ENCODE measurements at places on chromosomes 6 and 20. TPM values are rescaled to one million over a fixed set of nuclear protein-coding genes. Genes with fewer than 3 reads are reported as not detected.

DNA sequence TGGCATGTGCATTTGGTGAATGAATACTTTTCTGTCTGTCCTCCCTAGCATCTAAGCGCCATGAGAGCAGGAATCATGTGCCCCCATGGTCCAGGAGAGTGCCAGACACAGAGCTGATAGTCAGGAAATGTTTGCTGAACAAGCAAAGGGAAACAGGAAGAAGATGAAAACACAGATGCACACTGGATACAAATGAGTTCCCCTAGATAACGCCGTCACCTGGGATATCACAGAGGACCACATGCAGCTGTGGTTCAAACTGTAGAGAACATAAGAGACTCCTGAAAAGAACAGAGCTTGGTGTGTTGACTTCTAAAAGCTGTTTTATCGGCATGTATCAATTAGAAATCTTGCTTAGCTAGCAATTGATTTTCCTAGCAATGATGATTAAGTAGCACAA, 293.7 kb downstream of the BTBD3 start:
- no peaks in the 10 kb centered on the region for H3K4me1 ChIP-seq
- H3K27ac ChIP-seq: no peak overlapping the region
- H3K4me3 ChIP-seq: no peak overlapping the region
- no peaks in the 10 kb centered on the region for H3K27me3 ChIP-seq
- DNase-seq: no peak
- H3K36me3 ChIP-seq: no peaks in the 10 kb centered on the region

DNA sequence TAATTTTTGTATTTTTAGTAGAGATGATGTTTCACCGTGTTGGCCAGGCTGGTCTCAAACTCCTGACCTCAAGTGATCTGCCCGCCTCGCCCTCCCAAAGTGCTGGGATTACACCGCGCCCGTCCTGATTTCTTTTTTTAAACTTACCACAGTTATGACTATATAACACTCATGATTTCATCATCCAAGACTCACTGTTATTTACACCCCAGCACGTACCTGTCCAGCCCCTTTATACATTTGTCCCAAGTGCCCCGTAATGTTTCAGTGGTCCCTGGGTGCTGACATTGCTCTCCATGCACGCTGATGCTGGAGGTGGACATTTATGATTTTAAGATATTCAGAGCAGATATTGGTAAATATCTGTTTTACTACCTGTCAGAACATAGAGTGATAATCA, 219.9 kb upstream of the GMDS start:
- no peak overlapping the region for H3K4me3 ChIP-seq
- H3K4me1 ChIP-seq: no peaks in the 10 kb centered on the region
- peaks cover 5% of the 10 kb centered on the region for H3K27me3 ChIP-seq
- DNase-seq: no peak
- H3K36me3 ChIP-seq: no peaks in the 10 kb centered on the region

- no peaks in the 10 kb centered on the region for H3K27me3 ChIP-seq
- peak overlapping the region; percentile 93 for H3K4me3 ChIP-seq
- no peaks in the 10 kb centered on the region for H3K36me3 ChIP-seq
These were observed 1.4 kb downstream of the FBXL4 start for GRCh38 chr6:98946266-98946878.

GRCh38 chr20:23370274-23370673, 8.3 kb downstream of the GZF1 start:
- no peak for DNase-seq
- H3K4me1 ChIP-seq: peaks cover 17% of the 10 kb centered on the region
- H3K4me3 ChIP-seq: no peak overlapping the region
- no peaks in the 10 kb centered on the region for H3K27me3 ChIP-seq
- no peak overlapping the region for H3K27ac ChIP-seq

DNA sequence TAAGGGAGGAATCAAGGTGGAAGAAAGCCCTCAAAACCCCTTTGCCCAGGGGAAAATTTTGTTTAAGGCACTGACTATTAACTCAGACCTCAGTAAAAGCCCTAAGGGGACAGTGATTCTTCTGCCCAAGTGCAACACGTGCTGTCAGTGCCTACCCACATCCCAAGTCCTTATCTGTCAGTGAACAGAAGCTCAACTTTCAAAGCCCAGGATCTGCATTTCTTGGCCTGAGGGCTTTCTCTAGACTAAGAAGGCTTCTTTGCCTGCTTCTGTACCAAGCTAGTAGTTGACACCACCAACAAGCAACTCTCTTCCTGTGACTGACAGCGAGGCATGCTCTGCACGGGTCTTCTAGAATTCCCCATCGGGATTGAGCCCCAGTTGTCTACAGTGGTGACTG, 416.0 kb upstream of the SPTLC3 start:
- no peaks in the 10 kb centered on the region for H3K4me1 ChIP-seq
- H3K36me3 ChIP-seq: no peaks in the 10 kb centered on the region
- H3K27ac ChIP-seq: no peak overlapping the region
- no peak overlapping the region for H3K4me3 ChIP-seq

DNA sequence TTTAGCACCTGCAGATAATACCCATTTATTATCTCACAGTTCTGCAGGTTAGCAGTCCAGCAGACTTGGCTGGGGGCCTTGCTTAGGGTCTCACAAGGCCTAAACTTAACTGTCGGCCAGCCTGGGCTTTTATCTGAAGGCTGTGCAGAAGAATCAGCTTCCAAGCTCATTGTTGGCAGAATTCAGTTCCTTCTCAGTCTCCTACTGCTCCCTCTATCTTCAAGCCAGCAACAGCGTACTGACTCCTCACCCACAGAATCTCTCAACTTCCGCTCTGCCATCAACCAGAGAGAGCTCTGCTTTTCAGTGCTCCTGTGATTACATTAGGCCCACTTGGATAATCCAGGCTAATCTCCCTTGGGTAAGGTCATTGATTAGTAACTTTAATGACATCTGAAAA, 30.2 kb upstream of the NHSL1 start:
- H3K27me3 ChIP-seq: no peaks in the 10 kb centered on the region
- no peaks in the 10 kb centered on the region for H3K4me1 ChIP-seq
- no peak for DNase-seq
- H3K27ac ChIP-seq: no peak overlapping the region

DNA sequence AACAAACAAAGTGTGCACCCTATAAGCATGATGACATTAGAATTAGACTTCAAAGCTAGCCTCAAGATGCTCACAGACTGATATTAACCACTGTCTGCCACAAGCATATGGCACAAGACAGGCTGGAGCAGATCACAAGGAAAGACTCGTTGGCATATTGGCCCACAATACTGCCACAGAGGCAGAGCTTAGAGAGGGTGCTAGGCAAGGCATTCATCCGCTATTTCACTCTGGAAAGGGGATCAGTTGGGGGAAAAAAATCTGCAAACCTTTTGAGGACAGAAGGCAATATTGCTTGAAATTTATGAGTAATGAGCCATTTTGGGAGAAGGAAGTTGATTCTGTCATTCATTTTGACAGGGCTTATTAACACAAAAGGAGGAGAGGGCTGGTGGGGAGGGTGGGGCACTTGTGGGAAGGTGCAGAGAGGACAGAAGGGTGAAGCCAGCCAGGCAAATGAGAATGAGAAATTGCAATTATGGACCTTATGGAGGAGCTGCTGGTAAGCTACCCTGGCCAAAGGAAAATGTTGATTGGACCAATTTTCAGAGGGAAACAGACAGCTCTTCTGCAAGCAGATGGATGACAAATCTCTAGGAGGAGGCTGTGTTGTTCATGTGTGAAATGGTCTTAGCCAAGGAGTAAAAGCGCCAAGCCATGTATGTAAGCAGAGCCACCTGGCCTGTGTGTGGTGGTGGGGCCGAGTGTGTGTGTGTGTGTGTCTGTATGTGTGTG, 187.7 kb downstream of the GMPR start:
- H3K36me3 ChIP-seq: no peaks in the 10 kb centered on the region
- no peaks in the 10 kb centered on the region for H3K27me3 ChIP-seq
- peaks cover 5% of the 10 kb centered on the region for H3K4me1 ChIP-seq
- no peak overlapping the region for H3K4me3 ChIP-seq
- H3K27ac ChIP-seq: no peak overlapping the region

- H3K27ac ChIP-seq: no peak overlapping the region
- no peaks in the 10 kb centered on the region for H3K27me3 ChIP-seq
- peaks cover 17% of the 10 kb centered on the region for H3K4me1 ChIP-seq
- peaks cover 18% of the 10 kb centered on the region for H3K36me3 ChIP-seq
These were observed 14.7 kb downstream of the UBE2V1 start for GRCh38 chr20:50098259-50098658.

DNA sequence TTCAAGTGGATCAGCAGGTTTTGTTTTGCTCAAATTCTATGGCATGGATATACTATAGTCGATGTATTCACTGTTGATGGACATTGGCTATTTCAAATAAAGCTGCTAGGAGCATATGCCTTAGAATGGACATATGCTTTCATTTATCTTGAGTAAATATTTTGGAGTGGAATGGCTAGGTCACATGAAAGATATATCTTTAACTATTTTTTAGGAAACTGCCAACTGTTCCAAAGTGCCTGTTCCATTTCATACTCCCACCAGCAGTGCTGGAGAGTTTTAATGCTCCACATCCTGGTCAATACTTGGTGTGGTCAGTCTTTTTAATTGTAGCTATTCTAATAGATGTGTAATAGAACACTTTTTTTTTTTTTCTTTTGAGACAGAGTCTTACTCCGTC, 81.1 kb upstream of the PIM1 start:
- no peak overlapping the region for H3K27ac ChIP-seq
- H3K36me3 ChIP-seq: no peaks in the 10 kb centered on the region
- peaks cover 13% of the 10 kb centered on the region for H3K4me1 ChIP-seq

DNA sequence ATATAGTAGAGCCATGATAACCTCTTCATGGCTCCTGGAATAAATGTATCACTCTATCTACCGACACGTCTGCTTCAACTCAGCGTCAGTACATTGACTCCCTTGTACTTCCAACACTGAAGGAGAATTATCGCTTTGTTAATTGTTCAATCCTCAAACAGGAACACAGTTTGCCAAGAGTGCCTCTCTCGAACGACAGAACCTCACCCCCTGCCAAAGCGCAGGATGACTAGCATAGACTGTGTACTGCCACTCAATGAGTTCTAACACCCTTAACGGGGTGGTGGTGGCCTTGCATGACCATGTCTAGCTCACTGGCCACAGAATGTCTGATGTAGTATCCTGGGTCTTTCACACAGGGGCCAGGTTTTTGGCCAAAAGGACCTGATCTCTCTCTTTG, 81.4 kb upstream of the HEY2 start:
- no peaks in the 10 kb centered on the region for H3K27me3 ChIP-seq
- no peak overlapping the region for H3K4me3 ChIP-seq
- H3K36me3 ChIP-seq: no peaks in the 10 kb centered on the region
- no peaks in the 10 kb centered on the region for H3K4me1 ChIP-seq
- DNase-seq: no peak

- H3K4me3 ChIP-seq: no peak overlapping the region
- no peak for DNase-seq
- H3K27ac ChIP-seq: no peak overlapping the region
- H3K4me1 ChIP-seq: no peaks in the 10 kb centered on the region
- H3K27me3 ChIP-seq: no peaks in the 10 kb centered on the region
These were observed 166.6 kb downstream of the KHDC1L start for GRCh38 chr6:73058736-73059135.

- no peak overlapping the region for H3K27ac ChIP-seq
- H3K27me3 ChIP-seq: no peaks in the 10 kb centered on the region
- no peak overlapping the region for H3K4me3 ChIP-seq
- H3K4me1 ChIP-seq: no peaks in the 10 kb centered on the region
These were observed 82.3 kb upstream of the PHACTR2 start for GRCh38 chr6:143595251-143596036.

DNA sequence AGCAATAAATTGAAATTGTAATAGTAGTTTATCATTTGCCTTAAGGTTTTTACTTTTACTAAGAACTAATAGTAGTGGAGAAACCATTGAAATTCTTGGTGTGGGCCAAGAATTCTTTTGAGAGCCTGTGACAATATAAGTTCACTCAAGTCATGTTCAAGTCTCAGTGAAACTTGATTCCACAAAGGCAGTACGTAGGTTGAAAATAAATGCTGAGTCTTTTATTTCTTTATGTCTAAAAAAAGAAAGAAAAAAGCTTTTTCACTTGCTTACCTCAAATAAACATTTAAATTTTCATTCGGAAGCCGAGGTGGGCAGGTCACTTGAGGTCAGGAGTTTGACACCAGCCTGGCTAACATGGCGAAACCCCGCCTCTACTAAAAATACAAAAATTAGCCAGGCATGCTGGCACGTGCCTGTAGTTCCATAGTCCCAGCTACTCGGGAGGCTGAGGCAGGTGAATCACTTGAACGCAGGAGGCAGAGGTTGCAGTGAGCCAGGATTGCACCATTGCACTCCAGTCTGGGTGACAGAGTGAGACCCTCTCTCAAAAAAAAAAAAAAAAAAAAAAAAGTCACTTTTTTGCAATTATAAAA, 57.8 kb upstream of the NELFCD start:
- no peak for DNase-seq
- no peaks in the 10 kb centered on the region for H3K4me1 ChIP-seq
- H3K27ac ChIP-seq: no peak overlapping the region
- H3K36me3 ChIP-seq: no peaks in the 10 kb centered on the region
- no peaks in the 10 kb centered on the region for H3K27me3 ChIP-seq

GRCh38 chr6:126396131-126396530, 56.2 kb downstream of the CENPW start:
- H3K27ac ChIP-seq: no peak overlapping the region
- H3K27me3 ChIP-seq: no peaks in the 10 kb centered on the region
- no peaks in the 10 kb centered on the region for H3K36me3 ChIP-seq
- no peak overlapping the region for H3K4me3 ChIP-seq
- no peak for DNase-seq

- H3K4me1 ChIP-seq: no peaks in the 10 kb centered on the region
- no peak overlapping the region for H3K27ac ChIP-seq
- H3K27me3 ChIP-seq: no peaks in the 10 kb centered on the region
- DNase-seq: no peak
- no peak overlapping the region for H3K4me3 ChIP-seq
These were observed 34.7 kb upstream of the LAMA4 start for GRCh38 chr6:112289038-112289566.

- H3K36me3 ChIP-seq: peaks cover 14% of the 10 kb centered on the region
- H3K4me3 ChIP-seq: no peak overlapping the region
- H3K27ac ChIP-seq: no peak overlapping the region
- no peaks in the 10 kb centered on the region for H3K27me3 ChIP-seq
- DNase-seq: no peak
These were observed 57.1 kb downstream of the TCP11 start for GRCh38 chr6:35084041-35084491.

DNA sequence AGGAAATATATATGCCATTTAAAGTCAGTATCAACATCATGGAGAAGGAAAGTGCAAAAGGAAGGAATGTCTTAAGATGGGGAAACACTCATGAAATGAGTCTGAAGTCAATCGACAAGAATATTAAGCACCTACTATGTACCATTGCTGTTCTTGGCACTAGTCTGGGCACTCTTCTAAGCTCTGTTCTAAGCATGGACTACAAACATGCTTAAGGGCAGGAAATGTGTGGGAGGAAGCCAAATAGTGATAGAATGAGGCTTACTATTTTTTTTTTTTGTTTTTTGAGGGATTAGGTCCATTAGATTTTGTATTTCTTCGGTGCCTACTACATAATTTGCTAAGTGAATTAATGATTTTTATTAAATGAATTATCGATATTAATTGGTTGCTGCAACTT, 83.8 kb upstream of the SUPT3H start:
- H3K4me1 ChIP-seq: peaks cover 8% of the 10 kb centered on the region
- no peak overlapping the region for H3K27ac ChIP-seq
- H3K27me3 ChIP-seq: no peaks in the 10 kb centered on the region
- no peak for DNase-seq

- no peaks in the 10 kb centered on the region for H3K36me3 ChIP-seq
- no peak overlapping the region for H3K27ac ChIP-seq
- DNase-seq: no peak
- no peaks in the 10 kb centered on the region for H3K4me1 ChIP-seq
- no peak overlapping the region for H3K4me3 ChIP-seq
- H3K27me3 ChIP-seq: no peaks in the 10 kb centered on the region
These were observed 46.2 kb downstream of the CYB5R4 start for GRCh38 chr6:83905648-83906047.

YWHAB gene
- 269 TPM for polyA plus RNA-seq

RSPO4 gene
- polyA plus RNA-seq: not detected

NMBR gene
- polyA plus RNA-seq: not detected

HSD17B8 gene
- 20.7 TPM for polyA plus RNA-seq

EFCAB8 gene
- polyA plus RNA-seq: 0.03 TPM

STK35 gene
- polyA plus RNA-seq: 6.5 TPM

PXDC1 gene
- 17.1 TPM for polyA plus RNA-seq

USP49 gene
- 2.3 TPM for polyA plus RNA-seq

AIF1 gene
- not detected for polyA plus RNA-seq

All from keratinocyte (primary cell).